ENCODE measurements at places on chromosomes 6 and 20. TPM values are rescaled to one million over a fixed set of nuclear protein-coding genes. Genes with fewer than 3 reads are reported as not detected.

Gene DLK2
- total RNA-seq, result 0.18 TPM

Gene ABHD16B
- total RNA-seq, result not detected

Gene LYRM2
- total RNA-seq, result 21.8 TPM

Gene RALGAPB
- 29.4 TPM for total RNA-seq

Gene PAX1
- total RNA-seq, result not detected

All from WTC11 (cell line).